NAMALWA (cell line): ENCODE measurements at places on chromosomes 12 and 14.

- DNase-seq = no peak
These were observed 124.8 kb downstream of the PLCZ1 start for GRCh38 chr12:18612971-18613370.

DNA sequence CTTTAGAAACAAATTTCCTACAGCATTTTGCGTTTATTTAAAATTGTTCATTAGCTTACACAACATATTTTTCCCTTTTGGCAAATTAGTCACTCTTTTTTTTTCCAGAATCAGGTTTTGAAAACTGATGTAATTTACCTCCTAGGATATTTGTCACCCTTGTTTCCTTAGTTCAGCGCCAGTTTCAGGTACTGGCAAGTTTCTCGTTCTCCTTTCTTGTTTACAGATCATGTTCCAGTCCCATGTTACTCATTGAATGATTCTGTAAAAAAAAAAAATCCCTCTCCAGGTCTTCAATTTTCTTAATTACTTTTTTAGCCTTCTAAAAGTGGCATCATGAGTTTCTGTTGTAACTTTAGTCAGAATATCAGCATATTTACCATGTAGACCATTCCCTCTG is 2.7 kb downstream of the PPP4R4 start:
- no peak for DNase-seq

GRCh38 chr12:115204957-115205754 is 521.2 kb upstream of the TBX3 start:
- no peak for DNase-seq

DNA sequence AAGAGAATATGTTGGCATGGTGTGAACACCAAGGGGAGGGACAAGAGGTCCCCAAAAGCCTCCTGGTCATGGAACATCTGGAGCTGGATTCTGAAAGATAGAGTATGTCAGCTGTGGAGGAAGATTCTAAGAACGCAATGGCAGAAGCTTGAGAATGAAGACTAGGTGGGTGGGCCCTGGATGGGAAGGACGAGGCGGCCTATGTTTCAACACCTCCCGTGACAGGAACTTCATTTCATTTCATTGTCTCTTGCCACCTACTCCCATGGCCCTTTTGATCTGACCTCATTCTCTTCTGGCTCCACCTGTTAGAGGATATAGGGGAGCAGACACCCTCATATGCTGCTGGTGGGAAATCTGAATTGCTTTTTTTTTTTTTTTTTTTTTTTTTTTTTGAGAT is 3.3 kb downstream of the UNG start:
- DNase-seq = no peak

- DNase-seq = no peak
These were observed 19.6 kb upstream of the RPS6KA5 start for GRCh38 chr14:91080071-91080470.

DNA sequence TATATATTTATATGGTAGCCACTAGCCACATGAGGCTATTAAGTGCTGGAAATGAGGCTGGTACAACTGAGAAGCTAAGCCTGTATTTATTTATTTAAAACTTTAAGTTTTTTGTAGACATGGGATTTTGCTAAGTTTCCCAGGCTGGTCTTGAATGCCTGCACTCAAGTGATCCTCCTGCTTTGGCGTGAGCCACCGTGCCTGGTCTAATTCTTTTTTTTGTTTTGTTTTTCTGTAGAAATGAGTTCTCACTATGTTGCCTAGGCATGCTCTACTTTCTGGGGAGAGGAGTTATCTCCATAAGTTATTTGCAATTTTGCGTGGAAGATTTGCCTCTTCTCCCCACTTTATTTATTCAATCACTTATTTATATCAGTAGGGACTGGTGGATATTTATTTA is 4.8 kb upstream of the SNRNP35 start:
- DNase-seq = no peak

- no peak for DNase-seq
These were observed 278.2 kb downstream of the FOXN3 start for GRCh38 chr14:89138846-89139245.

GRCh38 chr12:110165540-110166159 is 41.5 kb downstream of the IFT81 start:
- DNase-seq = peak; percentile 70

GRCh38 chr14:34018125-34018524 is 67.3 kb upstream of the EGLN3 start:
- no peak for DNase-seq

DNA sequence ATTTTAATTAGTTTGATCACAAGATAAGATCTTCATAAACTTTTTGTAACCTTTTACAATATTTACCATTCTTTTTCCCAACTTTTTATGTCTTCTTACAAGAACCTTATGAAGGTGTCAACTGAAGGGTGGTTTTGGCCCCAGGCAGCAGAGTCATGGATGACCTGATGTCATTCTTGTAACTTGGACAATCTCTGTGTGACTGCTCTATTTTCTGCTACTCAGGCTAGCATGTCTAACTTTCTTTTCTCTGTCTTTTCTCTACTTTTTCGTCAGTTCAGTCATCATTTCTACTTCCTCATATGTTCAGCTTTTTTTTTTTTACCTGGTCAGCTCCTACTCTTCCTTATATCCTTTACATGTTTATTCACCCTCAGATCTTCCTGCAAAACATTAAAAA is 150.7 kb upstream of the PTPRQ start:
- no peak for DNase-seq

- peak; percentile 68 for DNase-seq
These were observed 30.0 kb upstream of the GRIP1 start for GRCh38 chr12:66708704-66709456.

- DNase-seq = peak; percentile 93
These were observed 10.9 kb upstream of the LGMN start for GRCh38 chr14:92759300-92759678.

GRCh38 chr12:74476234-74476633 is 61.4 kb upstream of the ATXN7L3B start:
- no peak for DNase-seq

GRCh38 chr14:65370801-65371248 is 41.7 kb upstream of the FUT8 start:
- no peak for DNase-seq
